Pancreas (tissue), 10 donors: ENCODE measurements at places on chromosomes 3 and 15. TPM values are rescaled to one million over a fixed set of nuclear protein-coding genes. Genes with fewer than 3 reads are reported as not detected.

Gene PLA1A
- total RNA-seq: 1.0 TPM

Gene ITGA11
- total RNA-seq: 0.72 TPM

GRCh38 chr3:119405315-119405714 lies 58.1 kb downstream of the TMEM39A start:
- no peak overlapping the region for H3K4me3 ChIP-seq
- H3K4me1 ChIP-seq: no peaks in the 10 kb centered on the region
- H3K36me3 ChIP-seq: no peaks in the 10 kb centered on the region
- no peak for DNase-seq

DNA sequence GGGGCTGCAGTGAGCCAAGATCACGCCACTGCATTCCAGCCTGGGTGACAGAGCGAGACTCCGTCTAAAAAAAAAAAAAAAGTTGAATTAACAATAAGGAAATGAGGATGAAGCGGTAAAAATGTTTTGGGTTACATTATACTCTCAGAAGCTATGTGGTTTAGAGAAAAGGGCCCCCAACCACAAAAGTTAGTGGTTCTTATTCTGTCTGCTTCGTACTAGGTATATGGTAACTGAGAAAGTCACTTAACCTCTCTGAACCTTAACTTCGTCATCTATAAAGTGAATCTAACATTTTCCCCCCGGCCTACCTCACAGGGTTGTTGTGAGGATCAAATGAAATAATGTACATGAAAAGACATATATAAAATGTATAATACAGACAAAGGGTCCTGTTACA lies 38.4 kb upstream of the EHHADH start:
- H3K4me1 ChIP-seq: no peaks in the 10 kb centered on the region
- no peak for DNase-seq
- no peaks in the 10 kb centered on the region for H3K27me3 ChIP-seq
- no peak overlapping the region for H3K27ac ChIP-seq
- no peaks in the 10 kb centered on the region for H3K36me3 ChIP-seq

- DNase-seq: no peak
- peaks cover 11% of the 10 kb centered on the region for H3K4me1 ChIP-seq
- peak within 1 kb of the TSS; percentile 55 for H3K4me3 ChIP-seq
These were observed at the start of gene SNX22 for GRCh38 chr15:64151727-64152506. TSS of gene SNX22 (plus strand) at chr15:64151731. CDS start at chr15:64151776, 45 bp downstream.

GRCh38 chr3:190323246-190323626 lies 990 bp upstream of the CLDN1 start:
- H3K4me1 ChIP-seq: peaks cover 17% of the 10 kb centered on the region
- no peaks in the 10 kb centered on the region for H3K27me3 ChIP-seq
- H3K36me3 ChIP-seq: no peaks in the 10 kb centered on the region
- no peak overlapping the region for H3K4me3 ChIP-seq
- DNase-seq: no peak

- no peaks in the 10 kb centered on the region for H3K27me3 ChIP-seq
- peaks cover 10% of the 10 kb centered on the region for H3K4me1 ChIP-seq
- no peaks in the 10 kb centered on the region for H3K36me3 ChIP-seq
- DNase-seq: no peak
- H3K4me3 ChIP-seq: peak overlapping the region; percentile 65
- H3K27ac ChIP-seq: no peak overlapping the region
These were observed 4.2 kb downstream of the PLXND1 start for GRCh38 chr3:129602309-129602708.

GRCh38 chr3:123154020-123154985 lies 47.4 kb upstream of the SEC22A start:
- H3K27ac ChIP-seq: no peak overlapping the region
- H3K27me3 ChIP-seq: no peaks in the 10 kb centered on the region
- no peak for DNase-seq
- peaks cover 25% of the 10 kb centered on the region for H3K36me3 ChIP-seq
- no peak overlapping the region for H3K4me3 ChIP-seq
- H3K4me1 ChIP-seq: peaks cover 10% of the 10 kb centered on the region

GRCh38 chr3:110881069-110881468 lies 190.5 kb upstream of the NECTIN3 start:
- DNase-seq: peak; percentile 70
- H3K4me3 ChIP-seq: no peak overlapping the region
- H3K36me3 ChIP-seq: no peaks in the 10 kb centered on the region
- H3K4me1 ChIP-seq: peaks cover 4% of the 10 kb centered on the region
- H3K27ac ChIP-seq: no peak overlapping the region
- no peaks in the 10 kb centered on the region for H3K27me3 ChIP-seq

- peaks cover 25% of the 10 kb centered on the region for H3K27me3 ChIP-seq
- H3K4me3 ChIP-seq: no peak overlapping the region
- H3K36me3 ChIP-seq: no peaks in the 10 kb centered on the region
- H3K27ac ChIP-seq: no peak overlapping the region
These were observed 263 bp downstream of the ST8SIA2 start for GRCh38 chr15:92393980-92394308.

DNA sequence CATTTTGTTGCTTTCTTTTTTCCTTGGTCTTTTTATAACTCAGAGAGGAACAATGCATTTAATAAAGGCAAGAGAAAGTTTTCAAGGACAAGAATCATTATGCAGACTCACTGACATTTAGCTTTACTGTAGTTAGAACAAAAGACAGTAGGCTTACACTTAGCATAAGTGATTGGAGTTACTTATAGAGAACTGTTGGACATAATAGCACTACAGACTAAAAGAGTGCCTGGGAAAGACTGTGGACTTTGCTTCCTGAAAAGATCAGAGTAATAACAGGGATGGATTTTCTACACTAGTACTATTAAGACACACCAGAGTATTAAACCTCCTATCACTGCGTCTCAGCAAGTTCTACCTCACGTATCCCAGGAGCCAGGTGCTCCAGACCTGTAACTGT lies 39.3 kb upstream of the SPRED1 start:
- H3K27me3 ChIP-seq: no peaks in the 10 kb centered on the region
- H3K4me3 ChIP-seq: no peak overlapping the region
- H3K4me1 ChIP-seq: no peaks in the 10 kb centered on the region
- no peaks in the 10 kb centered on the region for H3K36me3 ChIP-seq
- no peak overlapping the region for H3K27ac ChIP-seq

- H3K4me1 ChIP-seq: no peaks in the 10 kb centered on the region
- no peak for DNase-seq
- no peak overlapping the region for H3K4me3 ChIP-seq
- no peaks in the 10 kb centered on the region for H3K27me3 ChIP-seq
- H3K27ac ChIP-seq: no peak overlapping the region
- H3K36me3 ChIP-seq: no peaks in the 10 kb centered on the region
These were observed 24.3 kb upstream of the SUCLG2 start for GRCh38 chr3:67678665-67679064.

- no peaks in the 10 kb centered on the region for H3K4me1 ChIP-seq
- H3K4me3 ChIP-seq: no peak overlapping the region
- DNase-seq: no peak
- H3K27ac ChIP-seq: no peak overlapping the region
- no peaks in the 10 kb centered on the region for H3K27me3 ChIP-seq
- no peaks in the 10 kb centered on the region for H3K36me3 ChIP-seq
These were observed 111.5 kb upstream of the PPP2R3A start for GRCh38 chr3:135853981-135854380.
